T-helper 2 cell (primary cell): ENCODE measurements at places on chromosomes 3 and 15.

DNA sequence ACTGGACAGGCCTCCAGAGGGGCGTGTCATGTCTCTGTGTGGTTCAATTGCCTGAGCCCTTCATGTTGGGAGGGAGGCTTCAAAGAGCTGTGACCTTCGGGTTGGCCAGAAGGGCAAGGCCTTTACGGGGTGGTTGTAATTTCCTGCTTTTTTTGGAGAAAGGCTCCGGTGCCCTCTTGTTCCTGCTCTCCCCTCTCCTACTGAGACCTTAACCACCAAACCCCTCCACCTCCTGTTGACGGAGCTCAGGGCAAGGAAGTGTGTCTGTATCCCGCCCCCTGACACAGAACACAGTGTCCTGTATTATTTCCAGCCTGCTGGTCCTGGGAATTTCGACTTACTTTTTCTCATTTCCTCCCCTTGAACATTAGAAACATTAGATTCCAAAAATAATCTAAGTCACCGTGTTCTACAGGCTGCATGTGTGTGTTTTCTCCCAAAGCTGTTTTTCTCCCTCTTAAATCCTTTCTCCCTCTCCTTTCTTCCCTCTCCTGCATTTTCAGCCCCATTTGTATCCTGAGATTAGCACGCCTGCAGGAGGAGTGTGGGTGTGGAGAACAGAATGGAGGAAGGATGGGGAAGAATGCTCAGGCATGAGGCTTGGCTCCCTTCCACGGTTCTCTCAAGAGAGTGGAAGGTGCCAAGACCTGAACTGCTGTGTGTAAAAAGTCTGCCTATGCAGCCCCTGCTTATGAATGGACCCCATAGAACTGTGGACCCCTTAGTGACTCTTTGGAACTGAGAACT is 285.4 kb upstream of the ROPN1 start:
- DNase-seq = no peak

- no peak for DNase-seq
Measured at GRCh38 chr3:186194451-186194811, 85.5 kb upstream of the ETV5 start.

DNA sequence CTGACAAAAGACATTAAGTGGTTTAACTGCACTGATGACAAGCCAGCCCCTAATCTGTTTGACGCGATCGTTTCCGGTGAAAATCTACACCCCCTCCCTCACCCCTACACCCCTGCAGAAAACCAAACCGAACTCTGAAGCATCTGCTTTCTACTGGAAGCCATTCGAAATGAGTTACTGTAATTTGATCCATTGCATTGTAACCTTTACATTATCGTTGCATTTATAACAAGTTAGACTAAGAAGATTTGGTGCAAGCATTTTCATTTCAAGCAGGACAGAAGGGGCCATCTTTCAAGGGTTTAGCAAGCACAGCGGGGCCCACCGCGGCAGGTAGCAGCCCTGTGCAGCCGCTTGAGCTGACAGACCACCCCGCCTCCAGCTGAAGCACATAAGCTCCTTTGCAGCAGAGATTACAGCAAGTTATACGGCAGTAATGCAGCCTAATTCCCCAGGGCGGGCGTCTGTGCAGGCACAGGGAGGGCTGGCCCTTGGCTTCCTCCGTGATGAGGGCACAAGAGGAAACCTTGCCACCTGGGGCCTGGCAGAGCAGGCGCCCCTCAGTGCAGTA is 79.3 kb downstream of the CHSY1 start:
- no peak for DNase-seq

- DNase-seq = no peak
Measured at GRCh38 chr15:59420108-59420507, 17.9 kb upstream of the FAM81A start.

DNA sequence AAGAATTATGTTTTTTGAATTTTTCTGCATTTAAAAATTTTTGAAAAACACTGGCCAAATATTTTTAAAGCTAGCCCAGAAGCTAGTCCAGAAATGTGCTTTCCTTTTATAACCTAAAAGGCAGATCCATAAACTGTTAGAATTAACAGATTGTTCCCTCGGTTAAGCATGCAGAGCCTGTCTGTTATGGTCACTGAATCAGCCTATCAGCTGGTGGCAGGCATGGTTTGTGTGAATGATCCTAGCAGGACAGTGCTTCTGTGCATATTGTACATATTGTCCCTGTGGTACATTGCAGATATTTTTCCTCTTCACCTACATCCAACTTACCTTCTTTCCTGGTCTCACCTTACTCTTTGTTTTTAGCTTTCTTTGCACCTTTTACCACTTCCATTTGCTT is 53.3 kb downstream of the RARB start:
- DNase-seq = no peak

GRCh38 chr3:193130576-193130975 is 110.4 kb upstream of the PLAAT1 start:
- DNase-seq = no peak

- DNase-seq = no peak
Measured at GRCh38 chr3:36257158-36257852, 123.0 kb upstream of the STAC start.

- DNase-seq = no peak
Measured at GRCh38 chr3:140580746-140581145, 97.1 kb upstream of the TRIM42 start.

GRCh38 chr3:134009345-134010000 is 20.3 kb downstream of the SLCO2A1 start:
- DNase-seq = no peak

DNA sequence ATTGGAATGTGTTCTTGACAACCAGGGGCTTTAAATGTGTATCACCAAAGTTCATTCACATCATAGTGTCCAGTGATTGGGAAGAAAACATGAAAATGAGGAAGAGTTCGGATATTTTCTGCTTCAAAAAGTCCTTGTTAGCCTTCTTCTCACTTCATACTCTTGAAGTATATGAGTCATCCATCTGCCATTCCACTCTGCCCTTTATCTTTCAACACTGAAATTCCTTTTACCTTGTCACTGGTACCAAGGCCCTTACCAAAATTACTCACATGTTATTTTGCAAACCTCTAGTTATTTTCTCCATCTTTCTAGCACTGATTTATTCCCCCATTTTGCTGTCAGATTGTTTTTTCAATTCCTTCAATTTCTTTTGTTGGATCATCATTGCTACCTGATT is 32.5 kb downstream of the OR5H15 start:
- DNase-seq = no peak

GRCh38 chr3:129023909-129024308 is 22.8 kb downstream of the EFCC1 start:
- DNase-seq = no peak
